ENCODE measurements at places on chromosomes 5 and 9. TPM values are rescaled to one million over a fixed set of nuclear protein-coding genes. Genes with fewer than 3 reads are reported as not detected.

DNA sequence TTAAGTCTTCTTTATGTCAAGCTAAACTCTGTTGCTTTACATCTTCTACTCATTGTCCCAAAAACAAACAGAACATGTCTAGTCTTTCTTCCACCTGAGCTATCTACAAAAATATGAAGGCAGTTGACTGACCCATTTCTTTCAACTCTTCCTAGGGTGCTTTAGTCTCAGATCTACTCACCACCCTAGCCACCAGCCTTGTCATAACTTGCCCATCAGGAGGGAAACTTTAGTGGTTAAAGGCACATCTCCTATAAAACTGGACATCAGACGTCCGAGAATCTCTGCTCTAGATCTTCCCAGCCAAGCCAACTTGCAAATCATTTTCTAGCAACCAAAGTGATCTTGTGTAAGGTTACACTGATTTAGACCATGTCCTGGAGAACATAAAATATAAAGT is 205.0 kb downstream of the ACTL7B start:
- DNase-seq: no peak

GRCh38 chr9:113644321-113644720 is 180.8 kb downstream of the RGS3 start:
- no peak for DNase-seq

GRCh38 chr5:132766020-132766805 is 10.8 kb downstream of the SEPTIN8 start:
- DNase-seq: no peak

DNA sequence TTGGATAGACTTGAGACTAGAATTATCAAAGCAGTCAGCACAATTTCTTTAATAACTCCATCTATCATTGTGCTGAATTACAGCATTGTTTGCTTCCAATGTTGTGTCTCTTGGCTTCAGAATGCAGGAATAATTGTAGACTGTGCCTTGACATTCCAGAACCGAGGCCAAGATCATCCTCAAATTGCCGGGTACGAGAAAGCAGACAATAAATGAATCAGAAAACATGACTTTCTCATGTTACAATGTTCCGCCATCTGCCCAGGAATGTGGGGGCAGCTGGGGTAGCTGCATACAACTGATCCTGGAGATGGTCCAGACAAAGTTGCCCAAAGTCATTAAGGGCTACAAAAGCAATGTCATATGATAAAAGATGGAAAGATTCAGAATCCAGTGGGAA is 206.2 kb upstream of the SGCD start:
- DNase-seq: no peak

GRCh38 chr5:10760096-10760920 is 726 bp downstream of the DAP start:
- DNase-seq: peak; percentile 84

DNA sequence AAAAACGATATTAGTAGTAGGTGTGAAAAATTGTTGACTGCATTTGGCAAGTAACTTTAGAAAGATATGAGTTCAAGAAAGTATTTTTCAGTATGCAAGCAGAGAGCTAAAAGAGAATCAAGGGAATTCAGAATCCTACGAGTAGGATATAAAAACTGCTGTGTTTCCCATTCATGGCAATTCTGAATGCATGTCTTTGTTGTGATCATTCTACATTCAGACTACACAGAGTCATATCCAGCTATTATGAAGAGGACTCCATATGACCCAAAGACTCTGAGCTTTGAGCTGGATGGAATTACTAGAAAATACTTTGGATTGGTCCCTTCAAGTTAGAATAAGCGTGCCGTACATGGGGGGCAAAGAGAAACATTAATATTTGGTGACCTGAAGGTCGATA is 12.0 kb downstream of the IFNE start:
- no peak for DNase-seq

- no peak for DNase-seq
These were observed 2.9 kb downstream of the B4GALT1 start for GRCh38 chr9:33164138-33164809.

DNA sequence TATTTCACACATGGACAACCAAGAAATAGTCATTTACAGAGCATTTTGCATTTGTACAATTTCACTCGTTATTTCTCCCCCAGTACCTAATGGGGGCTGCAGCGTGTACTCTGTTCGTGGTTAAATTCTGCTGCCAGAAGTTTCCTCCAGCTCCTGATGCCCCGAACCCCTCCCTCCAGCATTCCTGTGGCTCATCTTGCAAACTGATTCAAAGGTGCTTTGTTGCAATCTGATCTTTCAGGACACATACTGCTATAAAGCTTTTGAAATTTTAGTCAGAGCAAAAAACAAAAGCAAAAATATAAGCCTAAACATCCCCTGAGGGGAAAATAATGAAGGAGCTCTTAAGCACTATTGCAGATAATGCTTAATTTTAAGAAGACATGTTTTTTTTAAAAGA is 27.7 kb downstream of the UBLCP1 start:
- DNase-seq: no peak

DNA sequence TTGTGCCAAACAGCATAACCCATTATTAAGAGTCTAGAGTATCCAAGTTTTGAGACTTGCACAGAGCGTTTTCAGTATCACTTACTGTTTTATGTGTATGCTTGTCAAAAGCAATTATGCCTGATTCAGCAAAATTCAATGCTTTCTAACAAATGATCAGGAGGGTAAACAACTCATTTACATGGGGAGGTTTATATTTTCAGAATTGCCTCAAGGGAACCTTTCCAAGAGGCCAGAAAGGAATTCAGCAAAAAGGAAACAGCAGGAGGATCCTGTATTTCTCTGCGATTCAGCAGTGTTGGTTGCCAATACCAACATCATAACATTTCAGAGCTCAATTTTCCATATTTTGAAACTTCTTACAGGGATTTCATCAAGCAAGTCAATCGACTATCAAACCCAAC is 69.3 kb upstream of the DAB2 start:
- peak; percentile 87 for DNase-seq

GRCh38 chr5:11289208-11289607 is 528.2 kb upstream of the DAP start:
- no peak for DNase-seq

DNA sequence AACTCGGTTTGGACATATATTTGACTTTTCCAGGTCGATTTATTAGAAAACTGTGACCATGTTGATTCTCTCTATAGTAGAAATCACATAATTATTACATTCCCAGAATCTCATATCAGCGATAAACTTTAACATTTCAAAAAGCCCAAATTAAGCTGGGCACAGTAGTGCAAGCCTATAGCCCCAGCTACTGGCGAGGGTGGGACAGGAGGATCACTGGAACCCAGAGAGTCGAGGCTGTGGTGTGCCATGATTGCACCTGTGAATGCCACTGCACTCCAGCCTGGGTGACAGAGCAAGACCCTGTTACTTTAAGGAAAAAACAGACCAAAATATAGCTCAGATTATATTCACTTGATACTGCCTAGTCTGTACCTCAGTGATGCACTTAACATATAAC is 128.9 kb downstream of the CPLANE1 start:
- DNase-seq: no peak

DNA sequence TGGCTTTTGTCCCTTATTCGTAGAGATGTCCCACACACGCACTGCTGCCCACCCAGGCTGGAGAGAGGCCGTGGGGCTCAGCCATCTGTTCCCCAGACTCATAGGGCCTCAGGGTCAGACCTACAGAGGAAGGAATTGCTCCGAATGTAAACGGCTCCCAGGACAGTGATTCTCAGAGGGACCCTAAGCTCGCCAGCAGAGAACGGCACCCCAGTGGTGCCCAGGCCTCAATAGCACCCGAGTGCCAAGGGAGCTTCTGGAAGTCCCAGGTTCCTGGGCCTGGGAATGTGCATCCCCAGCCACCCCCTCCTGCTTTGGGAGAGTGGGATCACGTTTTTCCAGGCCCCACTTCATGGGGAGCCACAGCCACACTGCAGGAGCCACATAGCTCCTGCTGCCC is 32.9 kb upstream of the CNOT6 start:
- DNase-seq: no peak

DNA sequence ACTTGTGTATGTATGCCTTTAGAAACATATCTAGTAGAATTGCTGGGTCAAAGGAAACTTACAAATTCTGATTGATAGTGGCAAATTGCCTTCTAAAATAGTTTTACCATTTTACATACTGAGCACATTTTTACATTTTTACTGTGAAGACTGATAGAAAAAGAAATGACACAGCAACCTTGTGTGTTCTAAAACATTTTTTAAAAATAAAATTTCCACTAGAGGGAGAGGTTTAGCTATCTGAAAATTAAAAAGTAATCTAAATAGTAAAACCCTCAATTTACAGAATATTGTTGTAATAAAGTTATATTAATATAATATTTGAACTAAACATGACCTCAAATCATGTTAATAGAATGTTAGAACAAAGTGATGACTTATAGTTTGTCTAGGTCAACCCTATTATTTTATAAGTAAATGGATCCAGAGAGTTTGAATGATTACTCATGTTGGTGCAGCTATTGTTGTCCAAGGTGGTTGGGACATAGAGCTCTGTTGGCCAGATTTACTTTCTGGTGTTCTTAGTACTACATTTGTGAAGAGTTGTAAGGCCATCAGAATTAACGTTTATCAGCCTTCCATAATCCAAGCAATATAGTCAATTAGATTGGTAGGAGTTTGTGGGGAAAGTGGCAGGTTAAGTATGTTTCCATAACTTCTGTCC is 17.2 kb downstream of the CENPP start:
- DNase-seq: peak; percentile 6

- DNase-seq: no peak
These were observed 19.9 kb upstream of the ZFAND5 start for GRCh38 chr9:72384710-72385485.

DNA sequence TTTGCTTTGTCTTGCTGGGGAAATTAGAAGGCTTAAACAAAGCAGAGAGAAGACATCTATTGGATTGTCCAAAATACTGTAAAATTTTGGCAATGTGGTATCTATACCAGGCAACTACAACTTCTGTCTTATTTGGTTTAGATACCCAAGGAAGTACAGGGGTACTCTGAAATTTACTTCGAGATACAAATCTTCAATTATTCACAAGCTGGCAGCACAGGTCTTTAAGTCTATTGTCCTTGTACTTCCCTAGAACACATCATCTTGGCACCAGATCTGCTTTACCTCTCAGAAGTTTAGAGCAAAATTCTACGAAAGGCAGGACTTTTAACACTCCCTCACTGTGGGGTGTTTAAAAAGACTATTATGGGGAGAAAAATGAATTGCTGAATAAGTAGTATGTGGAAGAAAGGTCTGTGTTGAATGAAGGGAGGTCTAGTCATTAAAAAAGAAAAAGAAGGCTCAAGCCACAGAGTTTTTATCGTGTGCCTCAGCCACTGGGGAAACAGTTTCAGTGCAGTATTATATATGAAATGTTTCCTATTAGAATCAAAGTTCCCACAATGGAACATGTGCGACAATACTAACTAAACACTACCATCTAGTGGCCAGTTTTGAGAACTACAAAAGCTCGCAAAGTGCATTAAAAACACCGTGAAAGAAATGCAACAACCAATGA is 93.7 kb downstream of the PDE4D start:
- DNase-seq: peak; percentile 82

- peak; percentile 31 for DNase-seq
These were observed 317.2 kb downstream of the DEPDC1B start for GRCh38 chr5:60382716-60383115.

GRCh38 chr9:35767458-35767857 is 13.4 kb upstream of the MSMP start:
- DNase-seq: no peak

DNA sequence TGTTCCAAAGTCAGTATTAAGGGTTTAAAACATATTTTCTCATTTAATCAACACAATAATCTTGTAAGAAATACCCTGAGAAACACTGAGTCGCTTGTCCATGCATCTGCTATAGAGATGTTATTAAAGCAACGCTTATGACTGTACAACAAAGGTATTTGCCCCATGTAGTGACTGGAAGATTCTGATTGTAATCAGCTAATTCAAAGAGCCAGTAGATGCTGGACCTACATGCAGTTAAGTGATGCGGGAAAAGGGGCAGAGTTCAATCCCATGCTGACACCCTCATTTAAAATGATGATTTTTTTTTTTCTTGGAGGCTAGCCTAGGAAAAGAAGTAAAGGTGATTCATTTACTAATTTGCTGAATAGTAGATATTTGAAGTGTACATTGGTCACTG is 149.3 kb upstream of the MTAP start:
- DNase-seq: no peak

DNA sequence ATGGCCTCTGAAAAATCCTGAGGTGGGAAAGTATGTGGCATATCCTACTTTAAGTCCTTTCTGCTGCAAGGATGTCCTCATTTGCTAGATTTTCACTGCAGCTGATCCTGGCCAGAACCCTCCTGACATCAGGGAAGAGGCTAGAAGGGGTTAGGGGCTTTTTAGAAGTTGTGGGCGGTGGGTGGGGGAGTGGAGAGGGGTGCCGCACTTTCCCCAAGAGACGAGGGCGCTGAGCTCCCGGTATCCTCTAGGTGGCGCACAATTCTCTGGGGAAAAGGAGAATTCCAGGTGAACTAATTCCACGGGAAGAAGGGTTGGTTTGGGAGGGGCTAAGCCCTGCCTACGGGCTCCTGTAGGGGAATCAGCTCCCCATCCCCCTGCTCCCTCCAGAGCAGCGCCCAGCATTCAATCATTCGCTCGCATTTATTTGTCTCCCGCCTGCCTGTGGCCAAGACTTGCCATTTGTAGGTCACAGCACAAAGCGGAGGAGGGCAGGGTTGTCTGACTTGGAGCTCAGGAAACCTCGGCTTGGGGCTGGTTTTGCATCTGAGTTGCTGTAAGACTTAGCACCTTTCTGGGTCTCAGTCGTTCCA is 42.9 kb upstream of the HAND1 start:
- DNase-seq: peak; percentile 16

- no peak for DNase-seq
These were observed 14.9 kb downstream of the LHFPL2 start for GRCh38 chr5:78633700-78634099.

DNA sequence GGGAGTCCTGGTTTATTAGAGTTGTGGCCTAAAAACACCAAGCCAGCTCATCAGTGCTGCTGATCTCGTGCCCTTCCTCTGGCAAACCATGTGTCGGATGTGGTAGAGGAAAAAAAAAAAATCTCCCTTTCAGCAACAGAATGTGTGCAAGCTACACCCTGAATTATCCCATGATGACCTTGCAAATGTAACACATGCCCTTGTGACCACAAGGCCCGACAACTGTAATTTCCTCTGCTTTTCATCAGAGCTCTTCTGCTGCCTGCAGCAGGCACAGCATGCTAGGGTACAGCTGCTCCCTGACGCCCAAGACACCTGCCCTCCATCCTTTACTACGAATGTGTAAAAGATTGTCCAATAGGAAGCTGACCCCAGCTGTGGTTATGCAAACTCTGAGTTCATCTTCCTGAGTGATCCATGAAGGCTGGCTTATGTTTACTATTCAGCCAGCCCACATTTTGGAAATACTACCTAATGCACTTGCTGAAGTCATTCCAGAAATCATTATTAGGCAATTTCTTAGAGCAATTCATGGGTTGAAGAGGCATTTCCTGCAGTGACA is 14.6 kb upstream of the BNC2 start:
- no peak for DNase-seq

- no peak for DNase-seq
These were observed 42.4 kb downstream of the NTRK2 start for GRCh38 chr9:84711936-84712335.

- DNase-seq: no peak
These were observed 293.4 kb upstream of the PTGER4 start for GRCh38 chr5:40386289-40386688.

LEAP2 gene
- 0.99 TPM for total RNA-seq

IGFBPL1 gene
- not detected for total RNA-seq

PTPA gene
- total RNA-seq: 121 TPM

PCDHGB5 gene
- 14.4 TPM for total RNA-seq

PRDM9 gene
- total RNA-seq: not detected

ATP10B gene
- total RNA-seq: not detected

ARID3C gene
- total RNA-seq: not detected

LVRN gene
- total RNA-seq: 0.28 TPM

DNM1 gene
- total RNA-seq: 2.9 TPM

CDH9 gene
- not detected for total RNA-seq

CFAP157 gene
- not detected for total RNA-seq

Measured in endothelial cell of umbilical vein (primary cell).